ENCODE measurements at places on chromosomes 6 and 20. TPM values are rescaled to one million over a fixed set of nuclear protein-coding genes. Genes with fewer than 3 reads are reported as not detected.

GLP1R gene
- polyA plus RNA-seq, result 0.65 TPM

DDX43 gene
- 0.99 TPM for polyA plus RNA-seq

SLC22A7 gene
- 0.95 TPM for polyA plus RNA-seq

MYBL2 gene
- 24.0 TPM for polyA plus RNA-seq

LGSN gene
- polyA plus RNA-seq, result 0.62 TPM

TUBB2B gene
- 102 TPM for polyA plus RNA-seq

TNXB gene
- 11.2 TPM for polyA plus RNA-seq

SIRPD gene
- polyA plus RNA-seq, result not detected

ADNP gene
- 127 TPM for polyA plus RNA-seq

ORC3 gene
- 44.0 TPM for polyA plus RNA-seq

SOX4 gene
- 140 TPM for polyA plus RNA-seq

ADGRG6 gene
- 31.8 TPM for polyA plus RNA-seq

ERVFRD-1 gene
- 0.13 TPM for polyA plus RNA-seq

TFAP2A gene
- 33.7 TPM for polyA plus RNA-seq

OR2B6 gene
- not detected for polyA plus RNA-seq

Measured in right renal pelvis (tissue), 4 donors.